ENCODE measurements at places on chromosomes 13 and 19.
A peak's percentile ranks its signal among the peaks of the same experiment; 100 is the strongest.

DNA sequence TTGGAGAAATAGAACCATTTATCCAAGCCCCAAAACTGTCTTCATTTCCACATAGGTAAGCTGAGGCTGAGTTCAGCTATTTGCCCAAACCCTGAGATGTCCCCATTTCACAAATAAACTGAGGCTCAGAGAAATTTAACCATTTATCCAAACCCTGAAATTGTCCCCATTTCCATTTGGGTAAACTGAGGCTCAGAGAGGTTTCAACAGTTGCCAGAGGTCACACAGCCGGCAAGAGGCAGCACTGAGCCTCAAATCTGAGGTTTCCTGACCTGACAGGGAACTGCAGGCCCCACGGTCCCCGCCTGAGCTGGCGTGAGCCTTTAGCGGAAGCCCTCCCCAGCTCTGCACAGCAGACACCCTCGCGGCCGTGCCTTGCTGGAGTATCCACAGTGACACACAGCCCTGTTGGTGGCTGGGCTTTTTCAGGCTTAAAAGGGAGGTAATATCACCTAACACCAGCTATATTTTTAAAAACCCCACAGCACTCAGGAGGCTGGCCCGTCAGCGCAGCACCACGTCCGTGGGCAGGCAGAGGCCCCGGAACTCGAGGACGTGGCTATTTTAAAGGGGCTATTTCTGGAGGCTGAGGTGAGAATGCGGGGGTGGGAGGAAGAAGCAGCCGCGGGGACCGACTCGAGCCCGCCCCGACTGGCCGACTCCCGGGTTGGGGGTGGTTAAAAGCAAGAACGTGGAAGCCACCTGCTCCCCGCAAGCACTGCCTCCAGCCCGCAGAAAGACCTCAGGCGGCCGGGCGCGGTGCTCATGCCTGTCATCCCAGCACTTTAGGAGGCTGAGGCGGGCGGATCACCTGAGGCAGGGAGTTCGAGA, 18.5 kb downstream of the PTPRS start:
- no peak for DNase-seq

DNA sequence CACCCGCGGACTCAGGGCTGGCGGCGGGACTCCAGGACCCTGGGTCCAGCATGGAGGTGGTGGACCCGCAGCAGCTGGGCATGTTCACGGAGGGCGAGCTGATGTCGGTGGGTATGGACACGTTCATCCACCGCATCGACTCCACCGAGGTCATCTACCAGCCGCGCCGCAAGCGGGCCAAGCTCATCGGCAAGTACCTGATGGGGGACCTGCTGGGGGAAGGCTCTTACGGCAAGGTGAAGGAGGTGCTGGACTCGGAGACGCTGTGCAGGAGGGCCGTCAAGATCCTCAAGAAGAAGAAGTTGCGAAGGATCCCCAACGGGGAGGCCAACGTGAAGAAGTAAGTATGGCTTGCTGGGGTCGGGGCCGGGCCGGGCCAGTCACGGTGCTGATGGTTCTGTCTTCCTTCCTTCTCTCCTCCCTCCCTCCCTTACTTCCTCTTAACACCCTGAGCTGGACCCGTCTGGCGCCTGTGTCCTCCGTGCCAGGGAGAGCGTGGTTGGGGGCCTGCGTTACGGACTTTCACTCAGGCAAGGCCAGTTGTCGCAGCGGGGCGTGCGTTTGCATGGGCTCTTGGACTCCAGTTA, 1.4 kb downstream of the STK11 start:
- DNase-seq, result peak; percentile 33

DNA sequence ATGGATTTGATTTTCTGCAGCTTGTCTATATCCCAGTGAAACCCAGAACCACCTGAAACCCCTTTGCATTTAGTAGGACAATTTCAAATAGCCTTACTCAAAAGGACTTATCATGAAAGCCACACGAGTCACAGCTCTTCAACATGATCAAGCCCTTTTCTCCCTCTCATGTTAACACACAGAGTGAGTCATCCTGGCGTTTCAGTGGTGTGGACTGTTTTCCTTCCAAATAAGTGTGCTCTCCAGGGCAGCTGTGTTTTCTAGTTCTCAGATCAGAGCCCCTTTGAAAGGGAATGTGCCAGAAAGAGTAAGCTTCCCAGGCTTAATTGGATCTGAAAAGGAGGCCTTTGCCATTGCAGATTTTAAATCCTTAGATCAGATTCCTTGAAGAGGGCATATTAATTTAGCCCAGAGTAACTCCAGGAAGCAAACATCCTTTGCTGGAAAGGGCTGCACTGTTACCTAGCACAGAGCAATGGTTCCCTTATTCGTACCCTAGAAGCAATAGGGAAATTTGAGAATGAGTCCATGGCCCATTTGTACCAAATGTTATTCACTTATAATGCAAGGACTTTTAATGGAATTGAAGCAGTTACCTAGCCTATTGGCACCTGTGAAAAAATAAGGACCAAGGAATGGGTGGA, 51.3 kb downstream of the ERICH6B start:
- DNase-seq, result no peak

- no peak for DNase-seq
Measured at GRCh38 chr13:93230261-93230855, 3.8 kb downstream of the GPC6 start.

- DNase-seq, result no peak
Measured at GRCh38 chr13:73440296-73440895, 381.6 kb downstream of the KLF5 start.

- no peak for DNase-seq
Measured at GRCh38 chr13:73520566-73521289, 461.9 kb downstream of the KLF5 start.

DNA sequence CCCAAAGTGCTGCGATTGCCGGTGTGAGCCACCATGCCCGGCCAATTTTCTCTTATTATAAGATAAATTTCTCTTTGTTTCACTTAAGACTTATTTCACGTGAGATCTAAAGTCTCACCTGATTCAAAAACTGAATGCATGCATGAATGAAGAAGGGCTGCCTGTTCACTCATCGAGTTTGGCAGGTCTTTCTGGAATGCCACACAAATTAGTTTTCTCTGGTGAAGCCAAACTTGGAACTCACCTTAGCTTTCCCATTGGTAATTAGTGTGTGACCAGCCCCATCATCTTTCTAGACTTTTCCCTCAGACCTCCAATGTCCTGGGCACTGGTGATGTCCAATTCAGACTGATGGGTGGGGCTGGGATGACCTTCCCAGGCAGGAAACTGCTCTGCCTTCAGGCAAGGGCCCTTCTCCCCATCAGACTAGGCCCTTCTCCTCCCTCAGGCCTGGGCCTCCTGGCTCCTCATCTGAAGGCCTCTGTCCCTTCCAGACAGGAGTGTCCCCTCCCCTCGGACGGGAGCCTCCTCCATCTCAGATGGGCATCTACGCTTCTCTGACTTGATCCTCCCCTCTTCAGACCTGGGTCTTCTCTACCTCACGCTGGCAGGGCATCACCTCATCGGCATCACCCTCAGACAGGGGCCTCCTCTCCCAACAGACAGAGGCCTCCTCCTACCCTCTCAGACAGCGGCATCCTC, 14.4 kb downstream of the C3 start:
- DNase-seq, result no peak

GRCh38 chr13:21557995-21558394, 46.0 kb downstream of the MICU2 start:
- no peak for DNase-seq

- DNase-seq, result no peak
Measured at GRCh38 chr13:114121496-114122126, 10.8 kb downstream of the RASA3 start.

GRCh38 chr13:111656439-111656838, 336.0 kb downstream of the TEX29 start:
- DNase-seq, result no peak

- no peak for DNase-seq
Measured at GRCh38 chr13:38147050-38147449, 202.6 kb upstream of the UFM1 start.

GRCh38 chr19:39413272-39413910, 922 bp downstream of the PLEKHG2 start:
- peak; percentile 41 for DNase-seq

DNA sequence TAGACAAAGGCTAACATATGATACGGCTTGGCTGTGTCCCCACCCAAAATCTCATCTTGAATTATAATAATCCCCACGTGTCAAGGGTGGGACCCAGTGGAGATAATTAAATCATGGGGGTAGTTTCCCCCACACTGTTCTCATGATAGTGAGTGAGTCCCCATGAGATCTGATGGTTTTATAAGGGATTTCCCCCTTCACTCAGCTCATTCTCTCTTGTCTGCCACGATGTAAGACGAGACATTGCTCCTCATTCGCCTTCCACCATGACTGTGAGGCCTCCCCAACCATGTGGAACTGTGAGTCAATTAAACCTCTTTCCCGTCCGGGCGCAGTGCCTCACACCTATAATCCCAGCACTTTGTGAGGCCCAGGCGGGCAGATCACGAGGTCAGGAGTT, 143.5 kb downstream of the RXFP2 start:
- DNase-seq, result no peak

DNA sequence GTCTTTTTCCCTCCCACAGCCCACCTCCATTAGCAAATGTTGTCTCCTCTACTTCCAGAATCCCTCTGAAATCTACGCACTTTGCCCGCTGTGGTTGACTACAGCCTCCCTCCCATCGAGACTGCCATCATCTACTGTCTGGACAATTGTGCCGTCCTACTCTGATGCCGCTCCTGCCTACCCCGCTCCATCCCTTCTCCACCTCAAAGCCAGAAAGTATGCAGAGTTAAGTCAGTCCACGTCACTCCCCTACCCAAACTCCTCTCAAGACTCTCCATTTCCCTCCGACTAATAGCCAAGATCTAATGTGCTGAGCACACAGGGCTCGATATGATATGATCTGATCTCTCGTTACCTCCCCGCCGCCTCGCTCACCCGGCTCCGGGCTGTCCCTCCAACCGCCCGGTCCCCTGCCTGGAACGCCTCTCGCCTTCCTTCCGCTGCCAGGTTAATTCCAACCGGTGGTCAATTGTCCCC, 556 bp downstream of the CACTIN start:
- DNase-seq, result no peak

- no peak for DNase-seq
Measured at GRCh38 chr19:10473192-10473591, 30.0 kb downstream of the KEAP1 start.

DNA sequence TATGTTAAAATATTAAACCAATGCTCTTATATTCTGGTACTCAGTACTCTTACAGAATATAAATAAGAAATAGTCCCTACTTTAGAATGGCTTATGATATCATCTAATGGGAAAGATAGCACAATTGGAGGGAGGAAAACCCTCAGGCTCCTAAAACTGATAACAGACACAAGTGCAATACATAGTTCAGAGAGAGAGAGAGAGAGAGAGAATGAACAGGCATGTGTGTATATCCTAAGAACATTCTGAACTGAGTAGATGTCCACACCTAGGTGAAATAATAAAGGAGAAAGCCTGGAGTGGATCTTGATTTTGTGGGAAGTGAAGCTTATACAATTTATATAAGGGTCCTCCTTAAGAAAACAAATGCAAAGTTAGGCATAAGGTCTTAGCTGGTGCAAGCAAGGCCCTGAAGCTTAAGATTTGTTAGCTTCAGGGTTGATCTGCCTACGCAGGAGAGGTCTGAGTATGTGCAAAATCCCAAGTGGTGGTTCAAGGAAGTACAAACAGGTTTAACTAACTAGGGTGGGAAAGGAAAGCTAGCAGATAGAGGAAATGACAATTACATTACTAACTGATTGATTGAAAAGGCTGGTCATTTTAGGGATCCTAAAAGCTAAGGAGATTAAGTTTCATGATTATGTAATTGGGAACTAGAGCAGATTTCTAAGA, 53.3 kb downstream of the SOX21 start:
- no peak for DNase-seq

GRCh38 chr13:45119469-45119990, 780 bp upstream of the GTF2F2 start:
- peak; percentile 7 for DNase-seq
